Spleen (tissue), 13 donors: ENCODE measurements at places on chromosomes 1 and 21.

- peak; percentile 84 for DNase-seq
Measured at GRCh38 chr1:9181990-9182783, 52.4 kb upstream of the H6PD start.

DNA sequence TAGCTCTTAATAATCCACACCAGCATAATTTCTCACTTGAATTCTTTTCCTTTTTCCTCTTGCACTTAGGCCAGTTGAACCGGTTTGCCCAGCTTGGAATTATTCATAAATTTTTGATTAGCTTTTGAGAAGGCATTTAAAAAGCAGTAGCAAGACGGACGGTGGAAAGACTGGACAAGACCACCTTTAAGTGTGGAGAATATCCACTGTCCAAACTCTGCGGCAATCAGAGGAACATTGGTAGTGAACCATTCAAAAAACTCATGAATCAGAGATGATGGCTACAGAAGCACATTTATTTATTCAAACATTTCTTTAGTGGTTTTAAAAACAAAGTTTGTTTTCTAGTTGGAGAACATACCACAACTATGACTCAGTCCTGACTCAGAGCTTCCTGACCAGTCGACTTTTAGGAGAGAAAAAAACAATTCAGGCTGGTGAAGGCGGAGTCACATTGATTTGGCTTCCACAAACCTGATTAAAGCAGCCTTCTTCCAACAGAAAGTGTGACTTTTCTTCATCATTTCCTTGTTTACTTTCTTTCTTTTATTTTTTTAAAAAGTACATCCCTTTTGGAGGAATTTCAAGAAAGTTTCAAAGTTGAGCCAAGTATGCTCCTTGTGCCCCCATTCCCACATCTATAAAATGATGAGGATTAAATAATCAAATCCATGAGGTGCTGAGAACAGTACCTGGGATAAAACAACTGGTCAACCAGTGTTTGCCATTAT, 128.8 kb downstream of the ADSS2 start:
- no peak for DNase-seq

DNA sequence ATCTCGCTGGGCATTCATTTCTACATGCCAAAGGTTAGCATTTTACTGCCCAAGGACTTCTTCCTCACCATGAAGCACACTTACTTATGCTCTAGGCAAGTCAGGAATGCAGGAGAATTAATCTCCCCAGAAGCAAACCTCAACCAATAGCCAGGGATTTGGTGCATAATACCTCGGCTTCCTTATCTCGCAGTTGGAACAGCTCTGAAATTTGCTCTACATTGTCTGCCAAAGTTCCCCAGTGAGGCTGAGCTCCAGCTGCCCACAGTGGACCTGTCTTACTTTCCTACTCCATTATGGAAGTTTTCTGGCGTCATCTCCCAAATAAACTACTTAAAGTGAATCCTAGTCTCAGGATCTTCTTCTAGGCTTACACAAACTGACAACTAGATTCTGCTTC, 57.6 kb upstream of the PPM1J start:
- DNase-seq: no peak

DNA sequence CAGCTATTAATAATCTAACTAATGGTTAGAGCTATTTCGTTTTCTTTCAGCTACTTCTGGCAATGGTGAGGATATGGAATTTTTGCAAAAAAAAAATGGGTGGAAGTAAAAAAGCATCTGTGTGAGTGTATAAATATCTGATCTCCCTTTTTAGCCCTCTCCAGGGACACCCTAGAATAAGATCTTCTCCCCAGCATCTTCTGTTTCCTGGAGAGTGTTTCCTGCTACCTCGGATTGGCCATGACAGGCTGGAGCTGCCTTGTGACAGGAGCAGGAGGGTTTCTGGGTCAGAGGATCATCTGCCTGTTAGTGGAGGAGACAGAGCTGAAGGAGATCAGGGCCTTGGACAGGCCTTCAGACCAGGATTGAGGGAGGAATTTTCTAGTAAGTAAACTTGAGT, 23.8 kb downstream of the HSD3B2 start:
- DNase-seq: no peak

- peak; percentile 58 for DNase-seq
Measured at GRCh38 chr21:41678016-41678923, 88.6 kb downstream of the RIPK4 start.

GRCh38 chr1:223621312-223621734, 44.2 kb downstream of the CAPN8 start:
- no peak for DNase-seq

GRCh38 chr1:202214089-202214843, 20.7 kb downstream of the LGR6 start:
- DNase-seq: no peak

- DNase-seq: no peak
Measured at GRCh38 chr1:4408380-4408779, 246.0 kb upstream of the AJAP1 start.

DNA sequence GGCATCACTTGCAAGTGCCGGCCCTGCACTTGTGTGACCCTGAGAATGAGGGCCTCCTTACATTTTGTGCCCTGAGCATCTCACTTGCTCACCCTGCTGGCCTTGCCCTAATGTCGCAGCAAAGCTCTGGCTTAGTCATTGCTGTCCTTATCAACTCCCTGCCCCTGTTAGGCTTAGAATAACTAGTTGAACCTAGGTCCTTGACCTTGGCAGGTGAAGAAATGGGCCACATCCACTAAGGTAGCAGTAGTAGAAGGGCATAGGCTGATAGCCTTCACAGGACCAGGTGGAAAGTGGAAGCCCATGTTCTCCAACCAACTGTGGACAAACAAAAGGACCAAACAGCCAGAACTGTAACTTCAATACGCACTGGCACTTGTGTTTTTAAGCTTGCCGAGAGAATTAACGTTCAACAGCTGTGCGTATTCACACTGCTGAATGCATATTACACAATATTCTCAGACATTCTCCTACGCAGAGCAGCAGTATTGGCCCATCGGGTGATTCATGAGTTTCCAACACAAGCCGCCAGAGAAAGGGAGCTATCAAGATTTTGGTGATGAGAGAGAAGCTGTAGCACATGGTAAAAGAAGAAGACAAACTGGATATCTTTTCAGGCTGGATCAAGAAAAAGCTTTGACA, 27.7 kb upstream of the PTGFRN start:
- DNase-seq: no peak

GRCh38 chr1:231420299-231420958, 1.7 kb downstream of the EGLN1 start:
- DNase-seq: no peak

GRCh38 chr1:100703716-100704115, 15.8 kb upstream of the VCAM1 start:
- DNase-seq: no peak

- no peak for DNase-seq
Measured at GRCh38 chr1:55352080-55352810, 137.1 kb upstream of the USP24 start.

GRCh38 chr1:151005729-151006319, 878 bp downstream of the MINDY1 start:
- no peak for DNase-seq
